ENCODE measurements at places on chromosomes 7 and 10.

- no peak for DNase-seq
These were observed 93.4 kb upstream of the AUTS2 start for GRCh38 chr7:69504733-69505420.

DNA sequence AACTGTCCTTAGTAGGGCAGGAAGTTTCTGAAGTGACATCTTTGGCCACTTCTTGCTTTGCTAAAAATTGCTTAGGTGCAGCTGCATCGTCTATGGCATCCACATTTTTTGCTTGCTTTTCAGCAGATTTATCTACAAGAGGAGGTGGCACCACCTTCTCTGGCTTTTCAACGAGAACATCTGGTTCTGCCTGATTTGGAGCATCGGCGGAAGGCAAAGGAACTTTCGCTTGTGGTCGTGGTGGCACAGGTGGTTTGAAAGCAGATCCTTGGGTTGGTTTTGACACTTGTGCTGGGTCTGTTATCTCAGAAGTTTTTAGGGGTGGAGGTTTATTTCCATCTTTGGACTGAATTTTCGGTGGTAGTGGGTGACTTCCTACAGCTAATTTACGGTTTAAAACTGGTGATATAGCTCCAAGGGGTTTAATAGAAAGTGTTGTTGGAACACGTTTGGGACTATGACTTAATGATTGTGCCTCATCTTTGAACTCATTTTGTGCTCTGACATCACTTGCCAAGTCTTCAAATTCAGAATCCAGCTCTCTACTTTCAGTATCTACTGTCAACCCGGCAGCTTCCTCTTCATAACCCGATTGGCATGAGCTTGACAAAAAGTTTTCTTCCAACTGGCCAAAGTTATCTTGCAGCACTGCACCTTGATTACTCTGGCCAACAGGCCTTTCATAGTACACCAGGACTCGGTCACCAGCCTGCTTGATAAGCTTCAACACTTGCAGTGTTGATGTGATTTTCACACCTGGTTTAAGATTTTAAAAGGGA, 44.0 kb downstream of the SLC18A2 start:
- DNase-seq, result no peak

DNA sequence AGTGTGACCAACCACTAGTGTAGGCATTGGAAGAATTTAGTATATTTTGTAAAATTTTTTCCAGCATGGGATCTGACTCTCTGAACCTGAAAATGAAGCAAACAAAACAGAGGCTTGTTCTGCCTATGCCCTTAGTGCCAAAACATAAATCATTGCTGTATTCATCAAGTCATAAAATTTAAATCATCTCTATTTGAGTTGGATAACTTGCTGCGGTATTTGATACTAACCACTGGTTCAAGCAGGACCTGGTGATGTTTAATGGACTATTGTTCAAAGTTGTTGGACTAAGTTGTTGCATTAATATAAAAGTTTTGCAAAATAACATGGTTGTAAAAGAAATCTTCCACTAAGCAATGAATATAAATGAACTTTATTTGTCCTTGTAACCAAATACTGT, 19.8 kb upstream of the RPA3 start:
- DNase-seq, result no peak

GRCh38 chr10:46075869-46076268, 29.8 kb upstream of the MSMB start:
- DNase-seq, result no peak

GRCh38 chr7:106059556-106059955, 52.6 kb downstream of the SYPL1 start:
- no peak for DNase-seq

GRCh38 chr7:131183611-131184119, 144.0 kb upstream of the MKLN1 start:
- DNase-seq, result no peak

DNA sequence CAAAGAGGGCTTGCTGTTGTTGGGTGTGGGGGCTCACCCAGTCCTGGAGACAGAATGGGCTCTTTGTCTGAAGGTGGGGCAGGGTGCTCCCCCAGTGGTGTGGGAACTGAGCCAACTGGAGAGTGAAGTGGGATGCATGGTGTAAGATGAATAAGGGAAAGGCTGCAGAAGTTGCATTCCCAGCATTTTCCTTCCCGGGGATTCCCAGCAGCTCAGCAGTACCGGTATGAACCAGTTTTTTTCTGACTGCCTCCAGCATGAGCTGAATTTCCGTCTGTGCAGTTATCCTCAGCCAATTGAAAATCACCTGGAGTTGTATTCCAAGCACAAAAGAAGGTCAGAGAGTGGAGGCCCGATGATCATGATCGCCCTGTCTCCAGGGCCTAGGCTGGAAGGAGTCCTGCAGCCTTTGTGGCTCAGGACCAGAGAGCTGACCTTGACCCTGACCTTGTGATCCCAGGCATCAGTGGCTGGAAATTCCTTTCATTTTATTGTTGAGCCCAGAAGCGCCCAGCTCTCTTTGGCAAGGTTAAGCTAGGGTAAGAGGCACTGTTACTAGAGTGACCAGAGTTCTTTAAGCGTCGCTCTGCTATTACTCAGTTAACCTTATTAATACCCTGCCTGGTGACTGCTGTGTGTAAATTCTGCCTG, 33.4 kb downstream of the OGDH start:
- DNase-seq, result peak; percentile 79

GRCh38 chr10:32481606-32482005, 35.7 kb downstream of the CCDC7 start:
- no peak for DNase-seq

DNA sequence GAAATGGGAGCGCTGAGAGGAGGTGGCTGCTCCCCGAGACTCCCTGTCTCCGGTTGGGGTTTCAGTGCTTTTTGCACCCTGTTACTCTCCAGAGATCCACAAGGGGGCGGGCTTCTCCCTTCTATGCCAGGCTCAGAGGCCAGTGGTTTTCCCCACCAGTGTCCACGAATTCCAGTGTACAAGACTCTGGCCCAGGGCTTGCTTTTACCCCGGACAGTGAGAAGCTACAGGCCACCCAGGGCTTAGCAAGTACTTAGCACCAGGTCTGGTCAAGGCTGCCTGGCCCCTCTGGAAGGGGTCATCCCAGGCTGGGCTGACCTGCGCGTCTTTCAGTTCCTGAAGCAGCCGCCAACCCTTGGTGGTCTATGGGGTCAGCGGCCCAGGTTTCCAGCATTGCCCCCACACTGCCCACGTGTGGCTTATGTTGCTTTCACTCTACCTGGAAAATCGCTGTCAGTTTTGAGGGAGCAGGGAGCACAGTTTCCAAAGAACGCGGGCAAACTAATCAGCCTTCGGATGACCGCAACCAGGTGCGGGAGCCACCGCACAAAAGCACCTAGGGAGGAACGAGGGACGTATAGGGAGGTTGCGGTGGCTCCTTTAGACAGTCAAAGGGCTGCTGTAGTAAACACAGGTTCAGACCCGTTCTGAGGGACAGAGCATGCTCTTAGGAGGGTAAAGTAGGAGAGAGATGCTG, 6.8 kb downstream of the CYP26A1 start:
- DNase-seq, result peak; percentile 96

Measured in H54 (cell line).